ENCODE measurements at places on chromosomes 5 and 9.

DNA sequence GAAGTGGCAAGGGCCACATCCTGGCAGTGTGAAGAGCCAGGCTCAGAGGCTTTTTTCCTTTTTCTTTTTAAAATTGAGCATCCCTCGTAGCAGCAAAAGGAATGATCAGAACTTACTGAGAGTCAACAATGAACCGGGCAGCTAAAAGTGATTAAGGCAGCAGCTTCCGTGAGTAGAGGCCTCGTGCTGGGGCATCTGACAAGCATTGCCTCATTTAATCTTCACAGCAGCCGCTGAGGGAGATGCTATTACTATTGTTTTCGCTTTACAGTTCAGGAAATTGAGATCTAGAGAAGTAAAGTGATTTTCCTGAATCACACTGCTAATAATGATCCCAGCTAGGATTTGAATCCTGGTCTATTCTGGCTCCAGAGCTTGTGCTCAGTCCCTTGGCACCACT is 30.7 kb upstream of the PTGS1 start:
- DNase-seq: no peak

GRCh38 chr5:1788828-1789227 is 10.8 kb downstream of the MRPL36 start:
- DNase-seq: no peak

DNA sequence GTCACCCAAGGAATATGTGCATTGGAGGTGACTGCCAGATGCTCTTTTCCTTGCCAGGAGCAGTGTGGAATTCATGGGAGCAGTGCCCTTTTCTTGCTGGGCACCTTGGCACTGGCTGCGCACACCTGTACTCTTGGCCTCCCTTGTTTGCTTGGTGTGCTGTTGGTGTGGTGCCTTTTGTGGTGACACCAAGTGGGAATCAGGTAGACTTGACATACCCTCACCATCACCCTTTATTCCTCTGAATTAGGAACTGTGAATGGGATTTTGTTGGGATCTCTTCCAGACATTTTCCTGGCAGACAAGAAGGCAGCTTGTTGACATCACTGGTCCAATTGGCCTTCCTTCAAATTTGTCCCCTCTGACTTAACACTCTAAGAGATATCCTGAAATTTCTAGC is 82.3 kb downstream of the RAI14 start:
- DNase-seq: no peak

DNA sequence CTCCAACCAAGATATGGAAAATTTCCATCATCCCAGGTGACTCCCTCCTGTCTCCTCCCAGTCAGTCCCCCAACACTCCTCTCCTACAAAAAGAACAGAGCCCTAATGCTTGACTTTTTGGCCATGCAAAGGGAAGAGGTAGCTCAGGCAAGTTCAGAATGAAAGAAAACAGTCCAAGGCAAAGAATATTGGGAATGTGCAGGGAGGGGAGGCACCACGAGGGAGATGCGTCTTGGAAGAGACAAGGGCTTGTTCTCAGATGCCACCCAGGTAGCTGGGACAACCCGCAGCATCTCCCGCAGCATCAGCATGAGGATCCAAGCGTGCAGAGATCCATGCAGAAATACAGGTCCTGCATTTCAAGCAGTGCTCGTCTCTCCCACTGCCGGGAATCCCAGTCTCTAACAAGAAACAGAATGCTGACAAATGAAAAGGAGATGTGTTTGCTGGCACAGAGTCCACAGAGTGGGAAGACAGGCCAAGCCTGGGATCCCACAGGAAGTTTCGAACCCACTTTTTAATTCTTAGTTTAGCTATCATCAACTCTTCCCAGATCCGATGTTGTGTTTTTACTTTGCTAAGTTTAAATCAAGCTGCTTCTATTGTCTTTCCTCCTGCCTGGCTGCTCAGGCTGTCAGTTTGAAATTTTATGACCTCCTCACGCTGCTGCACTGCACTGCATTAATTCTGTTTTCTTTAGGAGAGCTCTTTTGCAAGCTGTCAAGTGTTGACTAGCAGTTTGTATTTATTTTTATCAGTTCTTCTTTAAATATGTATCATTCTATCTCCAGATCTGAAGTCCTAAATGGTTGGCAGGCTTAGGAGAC is 86.8 kb upstream of the OSMR start:
- no peak for DNase-seq

GRCh38 chr5:147483961-147484707 is 25.7 kb downstream of the DPYSL3 start:
- no peak for DNase-seq

DNA sequence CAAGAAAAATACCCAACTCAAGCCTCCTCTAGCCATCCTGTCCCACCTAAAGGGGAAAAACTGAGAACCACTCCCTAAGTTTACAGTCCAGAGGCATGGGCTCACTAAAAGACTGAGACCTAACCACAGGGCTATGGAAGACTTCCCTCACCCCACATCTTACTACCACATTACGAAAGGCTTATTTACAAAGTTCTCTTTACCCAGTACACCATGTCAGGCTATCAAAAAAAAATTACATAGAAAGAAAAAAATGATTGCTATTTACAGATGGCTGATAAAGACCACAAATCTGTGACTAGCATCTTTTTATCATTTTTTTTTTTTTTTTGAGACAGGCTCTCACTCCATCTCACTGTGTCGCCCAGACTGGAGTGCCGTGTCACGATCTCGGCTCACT is 69.7 kb upstream of the TNPO1 start:
- no peak for DNase-seq

GRCh38 chr9:6632516-6633183 is 12.9 kb downstream of the GLDC start:
- no peak for DNase-seq

All from stimulated activated CD8-positive, alpha-beta memory T cell treated with anti-CD3 and anti-CD28 coated beads, Interleukin-15, amount 100 ng/mL, for 24 hours (primary cell).